ENCODE measurements at places on chromosomes 7 and 10. TPM values are rescaled to one million over a fixed set of nuclear protein-coding genes. Genes with fewer than 3 reads are reported as not detected.
A peak's percentile ranks its signal among the peaks of the same experiment; 100 is the strongest.

The OPN1SW gene
- not detected for total RNA-seq

DNA sequence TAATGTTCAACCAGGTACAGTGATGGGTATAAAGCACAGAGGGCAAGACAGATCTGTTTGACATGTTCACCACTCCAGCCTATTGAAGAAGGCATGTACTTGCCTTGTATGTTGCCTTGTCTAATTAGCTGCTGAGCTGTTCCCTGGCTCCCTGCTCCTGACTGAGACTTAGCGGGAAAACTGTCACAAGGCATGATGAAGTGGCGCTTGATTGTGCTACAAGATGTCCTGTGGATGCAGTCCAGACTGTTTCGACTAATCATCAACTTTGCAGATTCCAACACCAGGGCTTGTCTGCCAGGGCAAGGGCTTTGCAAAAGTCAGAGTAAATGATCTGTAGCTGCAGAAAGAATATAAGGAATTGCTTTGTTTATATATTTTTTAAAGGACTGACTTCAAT is 136.2 kb upstream of the NRBF2 start:
- DNase-seq: no peak

DNA sequence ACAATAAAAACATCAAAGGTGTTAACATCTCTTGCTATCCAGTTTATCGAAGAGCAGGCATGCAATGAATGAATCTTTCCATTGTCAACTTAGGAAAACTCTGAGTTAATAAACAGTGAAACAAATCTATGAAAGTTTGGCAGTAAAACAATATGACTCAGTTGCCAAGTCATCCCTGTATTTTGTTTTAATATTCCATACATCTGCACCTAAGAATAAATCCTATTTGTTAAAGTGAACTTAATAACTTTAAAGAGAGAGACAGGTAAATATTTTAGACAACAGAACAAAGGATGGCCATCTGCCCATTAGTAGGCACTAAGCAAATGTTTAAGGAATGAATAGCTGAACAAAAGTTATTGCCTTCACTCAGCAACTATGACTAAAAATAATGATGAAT is 700.5 kb upstream of the CELF2 start:
- DNase-seq: no peak

- DNase-seq: peak; percentile 4
These were observed 28.5 kb downstream of the NPS start for GRCh38 chr10:127577376-127578258.

DNA sequence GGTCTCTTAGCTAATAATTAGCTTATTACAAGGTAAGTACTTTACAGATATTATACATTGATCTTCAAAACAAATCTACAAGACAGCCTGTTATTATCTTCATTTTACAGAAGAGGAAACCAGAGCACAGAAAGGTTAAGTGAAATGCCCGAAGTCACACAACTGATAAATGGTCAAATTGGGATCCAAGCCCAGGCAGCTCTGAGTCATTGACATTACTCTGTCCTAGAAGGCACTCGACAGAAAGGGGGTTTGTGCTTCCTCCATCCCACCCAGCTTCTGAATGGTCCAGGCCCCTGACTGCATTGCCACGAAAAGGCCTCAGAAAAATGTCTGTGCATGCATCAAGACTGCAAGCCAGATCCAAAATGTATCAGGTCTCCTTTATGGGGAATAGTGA is 81.3 kb upstream of the ZNF438 start:
- no peak for DNase-seq

GRCh38 chr7:128863433-128863989 is 855 bp downstream of the ATP6V1F start:
- DNase-seq: peak; percentile 76

GRCh38 chr7:27197137-27198042 is 2.5 kb downstream of the HOXA13 start:
- DNase-seq: no peak

DNA sequence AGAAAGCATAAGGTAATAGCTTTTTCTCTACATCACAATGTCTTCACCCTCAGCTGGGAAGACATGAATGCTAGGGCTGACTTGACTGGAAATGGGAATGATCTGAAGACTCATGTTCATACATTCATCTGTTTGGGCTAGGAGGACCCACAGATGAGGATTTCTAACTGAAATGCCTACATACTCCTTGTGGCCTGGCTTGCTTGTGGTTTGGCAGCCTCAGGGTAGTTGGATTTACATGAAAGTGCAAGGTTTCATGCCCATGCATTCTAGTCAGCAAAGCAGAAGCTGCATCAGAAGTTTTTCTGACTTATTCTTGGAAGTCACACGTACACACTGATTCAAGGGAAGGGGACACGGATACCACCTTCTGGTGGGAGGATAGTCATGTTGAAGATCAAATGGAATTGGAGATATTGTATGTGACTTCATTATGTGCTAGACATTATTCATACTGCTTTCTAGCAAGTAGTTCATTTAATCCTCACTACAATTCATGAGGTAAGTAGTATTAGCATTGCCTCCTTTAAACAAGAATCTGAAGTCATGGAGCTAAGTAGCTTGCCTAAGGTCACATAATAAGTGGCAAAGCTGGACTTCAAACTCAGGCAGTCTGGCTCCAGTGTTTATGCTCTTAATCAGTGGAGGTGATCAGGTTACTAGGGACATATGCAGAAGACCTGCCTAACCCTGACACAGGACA is 957.0 kb downstream of the LRMDA start:
- DNase-seq: peak; percentile 83

DNA sequence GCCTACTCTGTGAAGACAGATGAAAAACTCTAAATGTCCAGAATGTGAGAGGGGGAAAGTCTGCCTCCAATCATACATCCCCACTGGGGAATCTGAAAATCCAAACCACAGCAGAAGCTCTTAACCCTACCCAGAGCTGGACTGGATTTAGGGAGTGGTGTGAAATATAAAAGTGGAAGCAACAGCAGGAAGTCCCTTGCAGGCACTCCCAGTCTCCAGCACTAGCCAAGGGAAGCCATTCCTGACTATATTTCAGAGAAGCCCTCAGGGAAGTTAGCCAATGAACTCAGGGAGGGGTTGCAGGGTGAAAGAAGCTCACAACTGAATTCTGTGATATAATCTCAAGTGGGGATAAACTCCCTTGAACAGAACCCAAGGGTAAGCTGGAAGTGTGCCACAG is 51.5 kb downstream of the CRPPA start:
- DNase-seq: no peak

DNA sequence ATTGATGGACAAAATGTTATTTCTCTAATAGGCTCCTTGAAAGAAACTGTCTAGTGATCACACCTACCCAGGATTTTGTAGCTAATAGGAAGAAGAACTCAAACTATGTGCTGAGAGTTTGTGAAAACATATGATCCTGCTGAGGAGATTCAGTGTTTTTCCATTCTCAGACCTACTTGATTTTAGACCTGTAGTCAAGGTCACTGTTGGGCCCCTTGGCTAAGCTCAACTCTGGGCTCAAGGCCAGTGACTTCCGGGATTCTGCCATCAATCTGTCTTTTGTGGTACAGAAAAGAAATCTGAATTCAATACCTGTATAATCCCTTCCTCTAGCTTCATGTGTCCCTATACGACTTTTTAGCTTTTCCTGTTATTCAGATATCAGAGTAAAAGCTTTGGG is 79.7 kb upstream of the FERD3L start:
- DNase-seq: no peak

DNA sequence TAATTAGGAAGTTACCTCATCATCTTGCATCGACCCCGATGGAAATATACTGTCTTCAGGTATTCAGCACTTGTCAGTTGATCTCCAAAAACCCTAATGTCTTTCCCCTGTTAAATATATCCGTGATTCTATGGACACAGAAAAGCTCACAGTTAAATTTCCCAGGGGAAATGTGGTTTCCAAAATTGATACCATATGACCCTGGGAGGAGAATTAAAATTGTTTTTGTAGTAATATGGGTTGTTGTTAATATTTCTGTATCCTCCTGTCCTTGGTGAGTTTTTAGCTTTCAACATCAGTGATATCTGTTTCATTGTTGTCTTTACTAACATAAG is 132.1 kb downstream of the CELF2 start:
- no peak for DNase-seq

- DNase-seq: no peak
These were observed 37.1 kb upstream of the ITGB1 start for GRCh38 chr10:32995066-32995622.

DNA sequence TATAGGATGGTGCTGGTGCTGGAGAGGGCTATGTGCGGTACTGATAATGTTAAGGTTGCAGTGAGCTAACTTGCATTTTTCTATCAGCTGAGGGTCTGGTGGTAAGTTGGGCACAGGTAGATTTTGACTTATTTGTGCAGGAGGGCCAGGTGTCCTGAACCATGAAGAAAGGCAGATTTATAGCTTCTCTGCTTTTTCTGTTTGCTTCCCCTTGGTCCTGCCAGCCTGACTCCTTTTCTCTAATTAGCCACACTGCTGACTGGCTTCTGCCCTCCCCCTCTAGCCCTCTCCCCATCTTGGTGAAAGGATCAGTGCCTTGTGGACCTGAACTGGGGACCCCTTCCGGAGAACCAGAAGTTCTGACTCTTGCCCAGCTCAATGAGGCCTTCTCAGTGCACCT is 40.8 kb upstream of the STEAP4 start:
- DNase-seq: no peak

The HOXA5 gene
- 0.69 TPM for total RNA-seq

- DNase-seq: no peak
These were observed 1.2 kb upstream of the DKK1 start for GRCh38 chr10:52312942-52313255.

- no peak for DNase-seq
These were observed 12.5 kb downstream of the ARHGAP22 start for GRCh38 chr10:48592346-48592745.

DNA sequence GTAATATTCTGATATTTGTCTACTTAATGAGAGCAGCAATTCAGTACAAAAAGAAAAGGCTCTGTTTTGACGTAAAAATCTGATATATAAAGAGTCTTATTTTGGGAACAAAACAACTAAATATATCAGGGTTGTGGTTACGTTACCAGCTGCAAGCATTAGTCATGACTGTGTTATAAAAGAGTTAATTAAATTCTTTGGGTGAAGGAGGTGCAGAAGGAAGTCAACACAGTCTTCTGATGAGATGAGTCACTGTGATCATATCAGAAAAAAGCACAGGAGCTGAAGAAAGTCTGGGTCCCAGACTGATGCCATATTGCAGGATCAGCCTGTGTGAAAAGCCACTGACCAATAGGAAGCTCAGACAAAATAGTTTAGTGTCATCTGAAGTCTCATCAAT is 234.3 kb upstream of the TEX47 start:
- DNase-seq: peak; percentile 10

DNA sequence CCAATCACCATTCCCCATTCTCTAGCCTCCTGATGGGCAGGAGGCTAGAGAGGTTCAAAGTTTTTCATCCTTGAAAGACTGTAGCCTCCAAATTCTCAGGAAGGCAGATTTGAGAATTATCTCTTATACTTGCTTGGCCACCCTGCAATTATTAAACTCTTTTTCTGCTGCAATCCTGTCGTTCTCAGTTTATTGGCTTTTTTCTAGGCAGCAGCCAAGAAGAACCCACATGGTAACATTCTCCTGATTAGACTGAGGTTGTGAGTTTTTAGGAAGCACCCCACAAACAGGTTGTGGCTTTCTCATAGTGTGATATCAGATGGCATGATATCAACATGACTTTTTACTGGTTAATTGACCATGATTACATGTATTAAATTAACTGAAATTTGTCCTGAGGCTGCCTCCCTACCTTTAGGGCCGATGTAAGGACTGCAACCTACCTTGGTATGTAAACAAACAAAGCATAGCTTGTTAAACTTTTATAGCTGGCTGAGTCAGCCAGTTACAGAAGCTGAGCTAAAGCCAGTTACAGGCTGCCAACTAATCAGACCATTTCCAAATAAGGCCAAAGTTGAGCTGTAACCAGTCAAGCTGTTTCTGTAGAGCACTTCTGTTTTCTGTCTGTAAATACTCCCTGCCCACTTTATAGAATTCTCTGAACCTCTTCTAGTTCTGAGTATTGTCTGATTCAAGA is 3.2 kb upstream of the ZNF248 start:
- DNase-seq: peak; percentile 64

DNA sequence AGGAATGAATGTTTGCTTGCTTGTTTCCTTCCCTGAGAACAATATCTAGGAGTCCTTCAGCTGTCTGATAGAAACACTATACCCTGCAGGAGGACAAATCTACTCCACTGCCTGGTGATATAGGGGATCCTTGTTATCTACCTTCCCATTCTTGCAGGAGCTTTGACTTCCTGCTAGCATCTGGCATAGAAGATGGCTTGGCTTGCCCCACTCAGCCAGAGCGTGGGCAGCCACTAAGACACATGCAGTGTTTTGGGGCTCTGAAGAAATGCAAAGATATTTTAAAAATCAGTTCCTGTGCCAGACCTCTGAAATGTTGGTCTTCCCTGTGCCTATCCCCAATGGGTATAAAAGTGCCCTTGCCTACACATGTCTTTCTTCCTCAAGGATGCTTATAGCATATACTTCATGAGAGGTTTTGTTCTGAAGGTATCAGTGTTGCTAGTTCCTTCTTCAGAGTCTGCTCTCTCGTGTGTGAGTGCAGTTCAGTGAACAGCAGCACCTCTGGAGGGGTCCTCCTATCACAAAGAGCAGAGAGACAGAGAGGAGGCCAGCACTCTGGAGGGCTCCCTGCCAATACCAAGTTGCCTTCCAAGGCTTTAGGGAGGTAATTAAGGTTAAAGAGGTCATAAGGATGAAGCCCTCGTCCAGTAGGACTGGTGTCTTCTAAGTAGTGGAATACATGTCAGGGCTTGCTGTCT is 149.1 kb upstream of the CALCR start:
- DNase-seq: no peak

- DNase-seq: no peak
These were observed 916.6 kb downstream of the IPMK start for GRCh38 chr10:57351076-57351475.

Data from M059J (cell line).